T-cell (primary cell): ENCODE measurements at places on chromosomes 12 and 14.

GRCh38 chr14:74888164-74889158 lies 6.7 kb downstream of the DLST start:
- H3K27me3 ChIP-seq: no peaks in the 10 kb centered on the region
- no peak for DNase-seq
- peak overlapping the region; percentile 9 for H3K27ac ChIP-seq
- peaks cover 11% of the 10 kb centered on the region for H3K4me1 ChIP-seq
- H3K36me3 ChIP-seq: peaks cover 11% of the 10 kb centered on the region
- no peak overlapping the region for H3K4me3 ChIP-seq

- no peak overlapping the region for H3K27ac ChIP-seq
- H3K4me3 ChIP-seq: no peak overlapping the region
- no peaks in the 10 kb centered on the region for H3K4me1 ChIP-seq
- no peaks in the 10 kb centered on the region for H3K36me3 ChIP-seq
- no peak for DNase-seq
- no peaks in the 10 kb centered on the region for H3K27me3 ChIP-seq
Observed at GRCh38 chr12:14278294-14278953, 87.1 kb upstream of the ATF7IP start.

- H3K27ac ChIP-seq: no peak overlapping the region
- no peak for DNase-seq
- peaks cover 4% of the 10 kb centered on the region for H3K4me1 ChIP-seq
- no peaks in the 10 kb centered on the region for H3K36me3 ChIP-seq
- no peaks in the 10 kb centered on the region for H3K27me3 ChIP-seq
- peak overlapping the region; percentile 36 for H3K4me3 ChIP-seq
Observed at GRCh38 chr14:103260629-103261124, 73.4 kb upstream of the EIF5 start.

DNA sequence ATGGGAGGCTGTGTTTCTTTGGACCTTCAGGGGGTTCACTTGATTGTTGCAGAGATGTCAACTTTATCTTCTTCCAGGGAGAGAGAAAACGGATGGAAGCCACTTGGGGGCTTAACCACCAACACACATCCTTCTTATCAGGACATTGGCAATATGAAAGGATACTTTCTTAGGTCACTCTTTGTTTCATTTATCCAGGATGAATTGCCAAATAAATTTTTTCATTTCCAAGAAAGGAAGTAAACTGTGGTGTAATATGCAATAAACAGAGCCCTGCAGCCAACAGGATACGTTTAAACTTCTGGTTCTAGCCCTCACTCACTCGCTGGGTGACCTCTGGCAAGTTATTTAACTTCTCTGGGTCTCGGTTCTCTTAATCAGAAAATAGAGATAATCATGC lies 77.8 kb downstream of the CCDC60 start:
- H3K4me3 ChIP-seq: no peak overlapping the region
- H3K27ac ChIP-seq: no peak overlapping the region
- no peaks in the 10 kb centered on the region for H3K36me3 ChIP-seq
- no peaks in the 10 kb centered on the region for H3K4me1 ChIP-seq
- DNase-seq: no peak

- H3K27ac ChIP-seq: no peak overlapping the region
- no peaks in the 10 kb centered on the region for H3K36me3 ChIP-seq
- no peaks in the 10 kb centered on the region for H3K4me1 ChIP-seq
- no peak for DNase-seq
- H3K27me3 ChIP-seq: peaks cover 11% of the 10 kb centered on the region
Observed at GRCh38 chr12:101925361-101925760, 48.0 kb downstream of the DRAM1 start.

- no peaks in the 10 kb centered on the region for H3K36me3 ChIP-seq
- no peaks in the 10 kb centered on the region for H3K27me3 ChIP-seq
- peaks cover 4% of the 10 kb centered on the region for H3K4me1 ChIP-seq
- no peak overlapping the region for H3K4me3 ChIP-seq
- no peak overlapping the region for H3K27ac ChIP-seq
Observed at GRCh38 chr14:52253503-52253902, 14.0 kb upstream of the PTGDR start.

DNA sequence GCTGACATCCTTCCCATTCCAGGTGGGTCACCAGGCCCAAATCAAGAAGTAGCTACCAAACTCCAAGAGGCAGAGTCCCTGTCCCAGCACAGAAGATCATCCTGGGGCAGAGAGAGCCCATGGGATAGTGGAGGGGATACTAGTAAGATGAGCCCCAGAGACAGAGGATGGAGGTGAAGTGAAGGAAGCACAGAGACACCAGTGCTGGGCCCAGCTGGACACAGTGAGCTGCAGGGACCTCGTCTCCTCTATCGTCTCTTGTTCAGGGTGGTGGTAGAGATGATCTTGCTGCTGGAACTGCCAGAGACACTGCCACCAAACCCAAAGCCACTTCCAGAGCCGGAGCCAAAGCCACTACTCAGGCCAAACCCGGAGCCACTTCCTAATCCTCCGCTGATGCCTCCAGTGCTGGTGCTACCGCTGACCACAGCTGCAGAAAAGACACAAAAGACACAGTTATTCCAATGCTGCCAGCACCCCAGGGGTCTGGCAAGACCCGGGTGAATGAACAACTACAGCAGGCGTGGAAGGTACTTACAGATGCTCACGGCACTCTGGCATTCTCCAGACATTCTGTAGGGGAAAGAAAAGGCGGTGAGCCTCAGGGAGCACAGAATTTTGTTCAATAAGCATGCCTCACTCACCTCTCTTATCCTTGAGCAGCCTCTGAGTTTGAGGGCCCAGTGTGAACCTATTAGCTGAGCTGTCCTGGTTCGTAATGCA lies 6.9 kb downstream of the KRT4 start:
- no peaks in the 10 kb centered on the region for H3K36me3 ChIP-seq
- no peaks in the 10 kb centered on the region for H3K27me3 ChIP-seq
- no peak for DNase-seq

DNA sequence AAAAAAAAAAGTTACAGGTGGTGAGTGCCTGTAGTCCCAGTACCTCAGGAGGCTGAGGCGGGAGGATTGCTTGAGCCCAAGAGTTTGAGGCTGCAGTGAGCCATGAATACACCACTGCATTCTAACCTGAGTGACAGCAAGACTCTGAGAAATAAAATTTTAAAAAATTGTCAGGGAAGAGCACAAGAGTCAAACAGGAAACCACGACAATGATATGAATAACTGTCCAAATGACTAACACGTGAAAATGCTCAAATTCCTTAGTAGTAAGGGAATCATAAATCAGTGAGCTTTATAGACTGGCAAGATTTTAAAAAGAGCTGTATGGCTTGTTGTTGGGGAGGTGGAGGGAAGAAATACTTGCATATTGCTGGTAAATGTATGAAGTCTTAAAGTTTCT lies 12.9 kb upstream of the ASPG start:
- no peaks in the 10 kb centered on the region for H3K36me3 ChIP-seq
- H3K4me1 ChIP-seq: peaks cover 8% of the 10 kb centered on the region
- no peak overlapping the region for H3K27ac ChIP-seq
- H3K4me3 ChIP-seq: no peak overlapping the region

- H3K4me1 ChIP-seq: no peaks in the 10 kb centered on the region
- H3K36me3 ChIP-seq: no peaks in the 10 kb centered on the region
- no peak overlapping the region for H3K27ac ChIP-seq
- no peaks in the 10 kb centered on the region for H3K27me3 ChIP-seq
- H3K4me3 ChIP-seq: no peak overlapping the region
Observed at GRCh38 chr14:72701237-72701565, 192.7 kb downstream of the DPF3 start.

DNA sequence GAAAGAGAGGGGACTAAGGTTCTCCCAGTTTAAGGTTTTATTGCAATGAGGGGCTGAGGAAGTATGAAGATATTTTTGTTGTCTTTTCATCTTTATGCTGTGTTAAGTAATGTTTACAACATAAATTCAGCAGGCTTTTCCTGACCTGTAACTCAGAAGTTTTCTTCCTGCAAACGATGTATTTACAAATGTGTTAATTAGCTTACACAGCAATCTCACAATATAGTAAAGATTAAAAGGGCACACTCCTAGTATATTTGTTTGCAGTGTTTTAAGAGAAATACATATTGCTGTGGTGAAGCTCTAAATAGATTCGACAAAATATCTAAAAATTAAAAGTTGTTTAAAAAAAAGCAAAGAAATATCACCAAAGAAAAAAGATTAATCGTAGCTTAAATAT lies 55.7 kb downstream of the OR11H12 start:
- no peak overlapping the region for H3K27ac ChIP-seq
- DNase-seq: no peak

GRCh38 chr14:52690983-52691760 lies 4.2 kb downstream of the ERO1A start:
- H3K36me3 ChIP-seq: no peaks in the 10 kb centered on the region
- H3K4me3 ChIP-seq: no peak overlapping the region
- no peak for DNase-seq
- no peak overlapping the region for H3K27ac ChIP-seq

DNA sequence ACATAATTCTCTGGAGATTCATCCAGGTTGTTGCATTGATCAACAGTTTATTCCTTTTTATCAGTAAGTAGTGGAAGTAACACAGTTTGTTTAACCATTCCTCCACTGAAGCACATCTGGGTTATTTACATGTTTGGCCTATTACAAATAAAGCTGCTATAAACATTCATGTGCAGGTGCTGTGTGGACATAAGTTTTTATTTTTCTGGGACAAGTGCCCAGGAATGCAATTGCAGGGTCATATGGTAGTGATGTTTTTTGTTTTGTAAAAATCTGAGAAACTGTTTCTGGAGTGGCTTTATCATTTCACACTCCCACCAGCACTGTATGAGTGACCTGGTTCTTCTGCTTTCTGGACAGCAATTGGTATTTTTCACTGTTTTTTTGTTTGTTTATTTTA lies 505.4 kb downstream of the CCER1 start:
- H3K4me1 ChIP-seq: no peaks in the 10 kb centered on the region
- H3K27me3 ChIP-seq: no peaks in the 10 kb centered on the region
- DNase-seq: no peak
- H3K27ac ChIP-seq: no peak overlapping the region

DNA sequence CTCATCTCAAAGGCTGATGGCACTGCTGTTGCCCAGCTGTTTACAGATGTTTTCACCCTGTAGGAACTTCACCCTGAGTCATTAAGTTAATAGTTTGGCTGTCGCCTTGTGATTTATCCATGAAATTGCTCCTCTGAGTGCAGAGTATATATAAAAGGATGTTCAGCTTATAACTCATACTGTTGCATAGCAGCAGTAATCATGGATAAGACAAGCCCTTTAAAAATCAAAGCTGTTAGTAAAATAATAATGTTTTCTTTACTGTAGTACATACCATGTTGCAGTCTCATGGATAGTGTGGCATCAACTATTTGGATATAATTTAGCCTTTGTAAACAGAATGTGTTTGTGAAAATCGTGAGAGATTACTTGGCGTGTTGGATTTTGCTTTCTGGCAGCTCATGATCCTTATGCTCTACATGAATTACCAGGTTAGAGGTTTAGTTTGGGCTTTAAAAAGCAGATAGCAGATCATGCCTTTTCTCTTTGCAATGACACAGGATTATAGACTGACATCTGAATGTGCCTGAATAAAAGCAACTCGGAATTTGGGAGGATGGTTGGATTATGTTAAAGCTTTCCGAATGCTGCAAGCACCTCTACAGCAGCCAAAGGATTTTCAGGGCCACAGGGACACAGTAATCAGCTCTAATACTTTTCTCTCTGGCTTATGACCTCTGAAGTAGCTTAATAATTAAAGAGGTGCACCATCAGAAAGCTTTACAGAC lies 279.7 kb upstream of the ATP2B1 start:
- no peaks in the 10 kb centered on the region for H3K36me3 ChIP-seq
- no peak overlapping the region for H3K4me3 ChIP-seq
- H3K27me3 ChIP-seq: no peaks in the 10 kb centered on the region
- no peak overlapping the region for H3K27ac ChIP-seq
- peaks cover 5% of the 10 kb centered on the region for H3K4me1 ChIP-seq

DNA sequence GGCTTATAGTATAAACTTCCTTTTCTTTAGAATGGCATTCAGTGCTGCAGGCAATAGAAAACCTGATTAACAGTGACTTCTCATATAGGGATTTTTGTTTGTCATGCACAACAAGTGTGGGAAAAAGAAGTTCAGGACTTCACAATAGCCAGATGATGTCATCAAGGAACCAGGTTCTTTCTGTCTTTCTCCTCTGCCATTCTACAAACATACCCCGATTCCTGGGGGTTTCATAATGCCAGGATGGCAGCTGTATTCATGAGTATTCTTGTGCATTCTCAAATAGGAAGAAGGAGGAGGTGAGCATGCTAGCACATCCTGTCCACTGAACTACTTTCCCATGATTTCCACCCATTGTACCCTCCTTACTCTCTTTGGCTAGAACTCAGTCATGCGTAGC lies 182.7 kb upstream of the EEA1 start:
- no peak overlapping the region for H3K4me3 ChIP-seq
- no peak overlapping the region for H3K27ac ChIP-seq
- no peaks in the 10 kb centered on the region for H3K4me1 ChIP-seq

DNA sequence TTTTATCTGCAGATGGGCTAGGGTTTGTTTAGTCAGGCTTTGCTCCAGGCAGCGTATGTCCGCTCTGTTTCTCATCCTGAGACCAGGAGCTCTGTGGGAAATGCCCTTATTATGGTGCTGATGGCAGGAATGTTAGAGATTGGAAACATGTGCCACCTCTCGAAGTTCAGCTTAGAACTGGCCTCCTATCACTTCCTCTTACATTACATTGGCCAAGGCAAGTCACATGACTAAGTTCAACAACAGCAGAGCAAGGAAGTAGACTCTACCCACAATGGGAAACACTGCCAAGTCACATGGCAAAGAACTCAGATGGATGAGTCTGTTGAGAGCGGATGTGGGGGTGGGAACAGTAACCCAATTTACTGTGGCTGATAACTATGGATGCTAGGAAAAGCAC lies 161.9 kb upstream of the WSCD2 start:
- DNase-seq: no peak
- no peak overlapping the region for H3K27ac ChIP-seq
- H3K27me3 ChIP-seq: no peaks in the 10 kb centered on the region
- H3K4me3 ChIP-seq: no peak overlapping the region
- no peaks in the 10 kb centered on the region for H3K36me3 ChIP-seq
- H3K4me1 ChIP-seq: no peaks in the 10 kb centered on the region

DNA sequence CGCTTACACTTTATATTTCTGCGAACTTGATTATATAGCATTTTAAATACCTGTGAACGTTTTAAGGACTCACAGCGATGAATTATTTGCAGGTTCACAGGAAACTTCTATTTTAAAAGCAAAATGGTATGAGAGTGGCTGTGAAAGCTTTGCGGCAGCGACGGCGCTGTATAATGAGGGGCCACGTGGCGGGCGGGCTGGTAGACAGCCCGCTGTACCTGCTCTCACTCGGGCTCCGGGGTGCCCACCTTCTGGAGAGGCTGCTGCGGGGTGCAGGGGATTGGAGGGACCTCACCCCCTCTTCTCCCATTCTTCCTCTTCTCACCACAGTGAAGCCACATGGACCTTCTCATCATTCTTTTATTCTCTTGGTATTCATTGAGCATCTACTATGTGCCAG lies 164.2 kb upstream of the MYL2 start:
- no peaks in the 10 kb centered on the region for H3K4me1 ChIP-seq
- DNase-seq: no peak
- H3K27ac ChIP-seq: no peak overlapping the region
- H3K36me3 ChIP-seq: no peaks in the 10 kb centered on the region
- H3K4me3 ChIP-seq: no peak overlapping the region
- H3K27me3 ChIP-seq: no peaks in the 10 kb centered on the region
